ENCODE measurements at places on chromosomes 11 and 22. TPM values are rescaled to one million over a fixed set of nuclear protein-coding genes. Genes with fewer than 3 reads are reported as not detected.
A peak's percentile ranks its signal among the peaks of the same experiment; 100 is the strongest.

DNA sequence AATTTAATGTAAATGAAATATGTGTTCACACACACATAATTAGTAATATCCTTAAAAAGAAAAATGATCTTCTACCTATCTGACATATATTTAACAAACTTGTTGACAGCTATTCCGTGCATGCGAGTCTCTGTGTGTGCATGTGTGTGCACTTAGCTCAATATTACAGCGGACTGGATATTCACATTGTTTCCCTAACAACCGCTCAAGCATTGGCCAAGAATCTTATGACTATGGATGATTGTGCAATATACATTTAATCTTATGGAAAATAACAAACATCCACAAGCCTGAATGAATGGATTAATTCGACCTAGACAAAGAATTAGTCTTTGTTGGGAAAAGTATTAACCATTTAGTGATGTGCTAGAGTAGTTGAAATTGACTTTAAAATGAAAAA, 1078.6 kb downstream of the LRRC4C start:
- no peaks in the 10 kb centered on the region for H3K36me3 ChIP-seq
- no peaks in the 10 kb centered on the region for H3K4me1 ChIP-seq
- no peak for DNase-seq
- no peak overlapping the region for H3K4me3 ChIP-seq
- no peaks in the 10 kb centered on the region for H3K27me3 ChIP-seq
- H3K27ac ChIP-seq: no peak overlapping the region

DNA sequence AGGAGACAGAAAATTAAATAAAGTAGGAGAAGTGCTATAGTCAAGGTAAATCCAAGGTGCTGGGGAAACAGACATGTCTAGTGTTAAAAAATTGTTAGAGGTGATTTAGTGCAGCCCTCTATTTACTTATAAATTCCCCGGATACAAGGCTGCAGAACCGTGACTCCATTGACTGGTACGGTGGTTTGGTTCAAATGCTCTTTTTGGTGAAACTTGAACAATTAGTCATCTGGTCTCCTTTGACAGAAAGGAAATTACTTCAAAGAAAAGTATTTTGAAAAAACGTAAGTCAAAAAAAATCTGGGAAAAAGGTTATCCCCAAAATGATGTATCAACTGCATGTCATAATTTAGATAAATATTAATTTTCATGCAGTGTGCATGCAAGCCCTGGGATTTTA, 399.2 kb downstream of the CNTN5 start:
- H3K27me3 ChIP-seq: no peaks in the 10 kb centered on the region
- no peaks in the 10 kb centered on the region for H3K4me1 ChIP-seq
- DNase-seq: no peak
- H3K4me3 ChIP-seq: no peak overlapping the region

GRCh38 chr11:61679893-61680621, at the start of gene DAGLA:
Gene DAGLA (plus strand): TSS chr11:61680391. CDS start chr11:61720156, 39,765 bp downstream.
- DNase-seq: peak; percentile 49
- H3K4me1 ChIP-seq: peaks cover 67% of the 10 kb centered on the region
- H3K27ac ChIP-seq: peak within 1 kb of the TSS; percentile 68
- no peaks in the 10 kb centered on the region for H3K27me3 ChIP-seq
- peak within 1 kb of the TSS; percentile 57 for H3K4me3 ChIP-seq

DNA sequence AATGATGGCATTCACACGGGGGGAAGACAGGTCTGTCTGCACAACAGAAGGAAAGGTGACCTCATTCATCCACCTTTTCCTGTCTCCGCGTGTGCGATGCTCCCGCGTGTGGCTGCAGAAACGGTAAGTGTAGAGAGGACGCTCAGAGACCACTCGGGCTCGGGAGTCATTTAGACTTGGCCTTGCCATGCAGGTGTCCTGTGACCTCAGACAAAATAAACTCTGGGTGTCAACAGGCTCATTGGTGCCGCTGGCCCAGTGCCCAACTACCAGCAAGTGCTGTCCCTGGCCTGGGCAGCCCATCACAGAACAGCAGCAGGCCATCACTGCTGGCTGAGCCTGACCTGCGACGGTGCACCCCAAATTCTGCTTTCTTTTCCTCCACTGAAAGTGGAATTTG, 48.1 kb upstream of the ARFGAP3 start:
- no peak for DNase-seq
- peaks cover 36% of the 10 kb centered on the region for H3K36me3 ChIP-seq
- peaks cover 18% of the 10 kb centered on the region for H3K4me1 ChIP-seq
- no peaks in the 10 kb centered on the region for H3K27me3 ChIP-seq
- H3K4me3 ChIP-seq: no peak overlapping the region
- no peak overlapping the region for H3K27ac ChIP-seq

DNA sequence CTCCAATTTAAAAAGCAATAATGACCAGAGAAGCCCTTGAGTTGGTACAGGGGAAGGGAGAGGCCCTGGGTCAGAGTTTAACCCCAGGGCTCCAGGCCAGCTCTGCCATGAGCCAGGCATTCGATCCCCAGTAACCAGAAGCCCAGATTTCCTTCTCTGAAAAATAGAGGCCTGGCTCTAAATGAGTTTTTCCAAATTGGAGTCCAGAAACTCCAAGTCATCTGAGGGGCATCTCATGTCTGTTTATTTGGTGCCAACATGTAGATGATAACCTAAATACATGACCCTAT, 381.9 kb downstream of the CTTN start:
- no peaks in the 10 kb centered on the region for H3K27me3 ChIP-seq
- no peaks in the 10 kb centered on the region for H3K4me1 ChIP-seq
- no peak overlapping the region for H3K4me3 ChIP-seq
- no peak for DNase-seq
- H3K27ac ChIP-seq: no peak overlapping the region
- no peaks in the 10 kb centered on the region for H3K36me3 ChIP-seq

GRCh38 chr11:833114-833791, 501 bp downstream of the CD151 start:
- peaks cover 14% of the 10 kb centered on the region for H3K36me3 ChIP-seq
- no peak for DNase-seq
- peak overlapping the region; percentile 81 for H3K4me3 ChIP-seq
- H3K27me3 ChIP-seq: no peaks in the 10 kb centered on the region

- no peaks in the 10 kb centered on the region for H3K4me1 ChIP-seq
- no peak for DNase-seq
- no peaks in the 10 kb centered on the region for H3K36me3 ChIP-seq
- H3K4me3 ChIP-seq: no peak overlapping the region
- no peak overlapping the region for H3K27ac ChIP-seq
These were observed 23.8 kb downstream of the GGTLC2 start for GRCh38 chr22:22667966-22668880.

GRCh38 chr11:115363921-115364320, 140.3 kb downstream of the CADM1 start:
- H3K27ac ChIP-seq: no peak overlapping the region
- peaks cover 19% of the 10 kb centered on the region for H3K4me1 ChIP-seq
- no peak for DNase-seq
- no peaks in the 10 kb centered on the region for H3K36me3 ChIP-seq

The LINC01488 gene
- total RNA-seq: 0.14 TPM

The OR6A2 gene
- not detected for total RNA-seq

The DKK3 gene
- total RNA-seq: 0.09 TPM
